ENCODE measurements at places on chromosomes 11 and 22.

- no peak for DNase-seq
Measured at GRCh38 chr22:35401863-35402262, 1.9 kb downstream of the MCM5 start.

DNA sequence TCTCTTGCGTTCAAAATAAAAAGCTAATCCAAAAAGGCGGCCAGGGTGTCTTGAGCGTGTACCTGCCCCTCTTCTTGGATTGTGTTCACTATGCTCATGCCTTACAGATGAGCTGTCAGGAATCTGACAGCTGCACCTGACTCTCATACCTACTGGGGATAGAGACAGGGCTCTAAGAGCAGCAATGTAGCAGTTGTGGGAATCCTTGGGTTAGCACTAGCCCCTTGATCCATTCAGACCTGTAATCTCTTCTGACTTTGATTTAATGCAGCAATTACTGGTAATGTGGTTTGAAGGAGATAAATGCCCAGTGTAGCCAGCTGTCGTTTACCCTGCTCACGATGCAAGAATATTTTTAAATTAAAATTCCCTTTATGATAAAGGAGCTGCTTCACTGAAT, 145.8 kb downstream of the APOL5 start:
- peak; percentile 24 for DNase-seq

DNA sequence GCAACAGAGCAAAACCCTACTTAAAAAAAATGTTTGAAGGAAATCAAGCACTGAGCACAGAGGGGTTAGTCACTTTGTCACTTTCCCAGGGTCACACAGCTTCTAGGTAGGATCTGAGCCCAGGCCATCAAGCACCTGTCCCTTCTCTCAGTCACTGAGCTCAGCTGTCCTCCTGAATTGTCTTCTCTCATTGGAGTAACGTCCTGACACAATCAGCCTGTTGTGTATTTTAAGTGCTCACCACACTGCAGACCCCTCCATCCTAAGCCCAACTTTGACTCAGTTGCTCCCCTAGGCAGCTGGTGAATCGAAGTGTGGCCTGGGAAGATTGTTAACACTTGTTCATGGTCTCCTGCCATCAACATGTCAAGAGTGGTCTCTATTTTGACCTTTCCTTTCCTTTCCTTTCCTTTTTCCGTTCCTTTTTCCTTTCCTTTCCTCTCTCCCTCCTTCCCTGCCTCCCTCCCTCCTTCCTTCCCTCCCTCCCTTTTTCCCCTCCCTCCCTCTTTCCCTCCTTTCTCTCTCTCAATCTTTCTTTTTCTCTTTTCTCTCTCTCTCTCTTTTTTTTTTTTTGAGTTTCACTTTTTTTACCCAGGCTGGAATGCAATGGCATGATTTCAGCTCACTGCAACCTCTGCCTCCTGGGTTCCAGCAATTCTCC, 76.1 kb downstream of the PIWIL3 start:
- DNase-seq = no peak

DNA sequence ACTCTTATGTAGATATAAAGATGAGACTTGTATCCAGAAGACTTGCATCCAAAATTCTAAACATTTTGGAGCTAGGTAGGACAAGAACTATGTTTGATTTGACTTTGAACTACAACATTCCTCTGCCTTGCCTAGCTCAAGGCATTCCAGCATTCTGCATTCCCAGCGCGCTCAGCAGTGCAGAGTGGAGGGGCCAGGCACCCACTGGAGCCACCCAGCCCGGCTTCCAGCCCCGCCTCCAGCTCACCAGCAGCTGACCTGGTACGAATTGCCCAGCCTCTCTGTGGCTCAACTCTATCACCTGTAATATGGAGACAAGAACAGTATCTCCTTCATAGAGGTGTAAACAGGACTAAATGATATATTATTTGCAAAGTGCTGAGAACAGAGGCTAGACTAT, 28.8 kb downstream of the PRDM10 start:
- peak; percentile 52 for DNase-seq

GRCh38 chr11:3186166-3186953, 21.2 kb upstream of the OSBPL5 start:
- no peak for DNase-seq

DNA sequence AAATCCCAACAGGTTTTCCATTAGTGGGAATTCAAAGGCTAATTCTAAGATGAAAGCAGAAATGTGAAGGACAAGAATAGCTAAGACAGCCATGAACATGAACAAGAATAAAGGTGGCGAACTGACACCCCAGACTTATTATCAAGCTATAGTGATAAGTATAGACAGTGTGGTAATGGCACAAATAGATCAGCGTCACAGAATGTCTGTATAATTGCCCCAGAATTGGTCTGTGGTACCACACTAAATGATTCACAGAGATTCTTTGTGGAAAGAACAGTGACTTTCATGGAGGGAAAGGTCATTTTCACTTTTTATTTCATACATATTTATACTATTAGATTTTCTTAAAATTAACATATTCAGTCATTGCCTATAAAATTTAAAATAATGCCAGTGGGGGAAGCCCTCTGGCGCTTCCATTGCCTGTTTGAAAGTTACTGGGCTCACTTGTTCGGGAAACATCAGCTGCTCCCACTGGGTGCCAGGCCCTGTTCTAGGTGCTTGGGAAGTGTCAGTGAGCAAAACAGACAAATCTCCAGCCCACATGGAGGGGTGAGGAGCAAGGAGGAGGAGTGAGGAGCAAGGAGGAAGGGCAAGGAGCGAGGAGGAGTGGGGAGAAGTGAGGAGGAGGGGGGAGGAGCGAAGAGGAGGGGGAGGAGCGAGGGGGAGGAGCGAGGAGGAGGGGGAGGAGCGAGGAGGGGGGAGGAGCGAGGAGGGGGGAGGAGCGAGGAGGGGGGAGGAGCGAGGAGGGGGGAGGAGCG, 11.3 kb upstream of the NLRP6 start:
- no peak for DNase-seq

DNA sequence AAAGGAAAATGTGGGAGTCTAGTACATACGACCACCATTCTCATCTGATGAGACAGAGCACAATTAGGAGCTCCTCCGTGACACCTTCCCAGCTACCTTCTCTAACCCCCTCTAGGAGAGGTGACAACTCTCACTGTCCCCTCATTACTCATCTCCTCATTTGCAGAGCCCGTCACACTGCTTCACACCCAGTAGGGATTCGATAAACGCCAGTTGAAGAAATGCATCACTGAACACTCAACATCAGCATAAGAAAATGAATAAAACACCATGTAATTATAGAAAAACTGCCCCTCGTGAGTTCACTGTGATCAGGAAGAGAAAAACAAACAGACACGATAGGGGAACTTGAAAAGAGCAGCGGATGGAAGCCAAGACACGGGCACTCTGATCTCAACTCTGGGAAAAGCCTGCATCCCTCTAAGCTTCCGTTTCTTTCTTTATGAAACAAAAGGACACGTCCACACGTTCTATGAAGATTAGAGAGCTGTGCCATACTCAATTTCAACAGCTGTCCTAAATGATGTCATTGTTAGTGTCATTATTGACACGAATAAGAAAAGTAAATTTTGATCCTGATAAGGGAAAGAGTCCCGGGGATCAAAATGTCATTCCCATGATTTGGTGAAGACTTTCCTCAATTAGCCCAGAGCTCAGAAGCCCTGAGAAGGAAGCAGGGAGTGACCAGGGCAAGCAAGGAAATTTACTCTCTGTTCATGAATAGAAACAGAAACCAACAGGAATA, 356.9 kb downstream of the LARGE1 start:
- no peak for DNase-seq

DNA sequence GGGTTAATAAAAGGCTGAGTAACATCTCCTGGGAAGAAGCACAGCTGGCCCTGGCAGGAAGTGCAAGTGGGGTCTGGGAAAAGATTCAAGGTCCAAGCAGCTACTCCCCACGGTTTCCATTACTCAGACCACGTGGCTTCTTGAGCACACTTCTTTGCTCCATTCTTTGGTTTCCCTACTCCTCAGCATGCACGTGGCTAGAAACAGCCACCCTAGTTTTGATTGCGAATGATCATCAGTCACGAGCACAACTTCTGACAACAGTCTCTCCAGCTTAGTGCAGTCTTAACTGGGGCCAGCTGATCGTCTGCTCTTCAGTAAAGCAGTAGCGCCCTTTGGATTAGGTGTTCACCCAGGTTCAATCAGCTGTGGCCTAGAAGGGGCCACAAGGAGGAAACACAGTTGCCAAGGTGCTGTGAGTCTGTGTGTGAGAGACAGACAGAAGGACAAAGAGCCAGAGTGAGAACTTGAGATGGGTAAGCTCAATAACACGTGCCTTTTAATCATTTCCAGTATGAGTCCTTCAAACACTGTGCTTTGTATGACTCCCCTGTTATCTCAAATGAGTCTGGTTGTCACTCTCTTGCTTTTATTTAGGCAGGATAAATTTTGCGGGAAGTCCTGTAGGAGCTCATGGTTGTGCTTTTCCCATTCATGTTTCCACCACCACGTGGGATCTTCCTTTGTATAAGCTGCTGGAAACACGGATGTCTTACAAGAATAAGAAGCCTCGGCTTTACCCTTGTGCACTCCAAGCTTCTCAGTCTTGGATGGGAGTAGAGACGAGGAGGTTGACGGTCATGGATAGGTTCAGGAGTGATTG, 901 bp upstream of the PARVA start:
- peak; percentile 50 for DNase-seq

DNA sequence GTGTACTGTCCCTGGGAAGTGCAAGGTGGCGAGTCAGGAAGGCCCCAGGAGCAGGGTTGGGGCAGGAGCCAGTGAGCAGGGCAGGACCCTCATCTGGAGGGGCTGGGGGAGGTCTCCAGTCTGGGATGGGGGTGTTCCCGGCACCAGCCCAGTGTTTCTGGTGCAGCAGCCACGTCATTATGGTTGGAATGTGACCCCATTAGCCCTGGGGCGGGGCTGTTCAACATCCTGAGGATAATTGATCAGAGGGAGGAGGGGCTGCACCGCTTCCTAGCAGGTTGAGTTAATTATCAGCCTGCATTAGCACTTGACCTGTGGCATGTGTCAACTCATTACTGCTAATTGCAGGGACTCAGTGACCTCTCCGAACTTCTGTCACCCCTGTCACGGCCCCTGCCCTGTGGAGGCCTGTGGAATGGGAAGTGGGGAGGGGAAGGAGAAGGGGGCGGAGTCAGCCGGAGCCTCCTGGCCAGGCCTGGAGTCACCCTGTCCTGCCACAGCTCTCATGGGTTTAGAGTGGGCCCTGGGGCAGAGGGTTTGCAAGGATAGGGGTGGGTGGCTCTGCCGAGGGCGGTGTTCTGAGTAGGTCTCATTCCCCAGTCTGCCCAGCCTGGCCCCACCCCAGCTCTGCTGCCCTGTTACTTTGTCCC, 52.8 kb upstream of the CCDC188 start:
- DNase-seq = peak; percentile 82

DNA sequence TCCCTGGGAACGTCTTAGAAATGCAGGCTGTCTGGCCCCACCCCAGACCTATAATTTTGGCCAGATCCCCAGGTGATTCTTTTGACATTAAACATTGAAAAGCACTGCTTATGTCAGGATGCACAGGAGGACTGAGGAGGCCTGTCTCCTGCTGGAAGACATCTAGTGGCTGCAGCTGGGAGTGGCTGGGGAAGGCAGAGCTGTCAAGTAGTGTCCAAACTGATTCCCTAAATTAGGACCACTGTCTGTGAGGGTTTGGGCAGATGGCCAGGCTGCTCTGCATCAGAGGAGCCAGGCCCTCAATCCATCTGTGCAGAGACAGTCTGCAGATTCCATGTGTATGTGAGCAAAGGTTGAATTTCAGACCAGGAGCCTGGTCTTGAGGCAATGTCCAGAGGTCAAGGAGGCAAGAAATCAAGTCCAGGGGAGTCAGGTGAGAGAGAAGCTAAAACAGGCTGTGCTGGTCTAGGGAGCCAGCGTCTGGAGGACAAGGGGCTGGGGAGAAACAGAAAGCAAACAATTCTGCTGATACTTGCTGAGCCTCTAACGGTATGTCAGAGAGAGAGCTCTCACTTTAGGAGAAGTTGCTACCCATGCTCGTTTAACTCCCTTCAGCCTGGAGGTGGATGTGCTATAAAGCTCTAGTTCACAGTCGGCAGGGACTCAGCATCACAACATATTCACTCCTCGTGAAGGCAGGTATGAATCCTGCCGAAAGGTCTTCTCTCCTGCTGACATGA, 15.3 kb upstream of the SYTL2 start:
- peak; percentile 29 for DNase-seq

DNA sequence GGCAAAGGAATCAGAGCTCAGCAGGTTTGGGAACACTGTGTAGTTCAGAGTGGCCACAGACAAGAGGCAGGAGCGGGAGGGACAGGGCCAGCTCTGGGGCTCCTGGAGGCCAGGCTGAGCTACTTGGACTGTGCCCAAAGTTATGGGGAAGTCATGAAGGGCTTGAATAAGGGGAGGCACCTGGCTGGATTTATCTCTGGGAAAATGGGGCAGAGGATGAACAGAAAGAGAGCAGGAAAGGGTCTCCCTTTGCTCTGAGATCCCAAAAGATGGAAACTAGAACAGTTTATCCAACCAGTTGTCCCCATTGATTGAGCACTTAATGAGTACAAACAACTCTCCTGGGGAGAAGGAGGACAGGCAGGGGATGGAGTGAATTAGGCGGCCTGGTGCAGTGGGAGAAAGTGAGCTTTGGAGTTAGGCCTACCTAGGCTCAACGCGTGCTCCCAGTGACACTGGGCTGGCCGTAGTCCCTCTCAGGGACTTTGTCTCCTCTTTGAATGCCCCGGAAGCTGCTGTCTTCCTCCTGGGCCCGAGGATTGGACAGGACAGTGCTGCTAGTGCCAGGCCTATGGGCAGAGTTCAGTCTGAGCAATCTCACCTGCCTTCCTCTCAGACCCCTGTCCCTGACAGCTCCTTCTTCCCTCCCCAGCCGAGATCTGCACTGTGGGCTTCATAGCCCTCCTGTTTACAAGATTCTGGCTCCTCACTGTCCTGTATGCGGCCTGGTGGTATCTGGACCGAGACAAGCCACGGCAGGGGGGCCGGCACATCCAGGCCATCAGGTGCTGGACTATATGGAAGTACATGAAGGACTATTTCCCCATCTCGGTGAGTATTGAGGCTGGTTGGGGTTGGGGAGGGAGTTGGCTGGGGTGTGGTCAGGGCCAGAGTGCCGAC, 2.0 kb downstream of the MOGAT2 start:
- DNase-seq = no peak

DNA sequence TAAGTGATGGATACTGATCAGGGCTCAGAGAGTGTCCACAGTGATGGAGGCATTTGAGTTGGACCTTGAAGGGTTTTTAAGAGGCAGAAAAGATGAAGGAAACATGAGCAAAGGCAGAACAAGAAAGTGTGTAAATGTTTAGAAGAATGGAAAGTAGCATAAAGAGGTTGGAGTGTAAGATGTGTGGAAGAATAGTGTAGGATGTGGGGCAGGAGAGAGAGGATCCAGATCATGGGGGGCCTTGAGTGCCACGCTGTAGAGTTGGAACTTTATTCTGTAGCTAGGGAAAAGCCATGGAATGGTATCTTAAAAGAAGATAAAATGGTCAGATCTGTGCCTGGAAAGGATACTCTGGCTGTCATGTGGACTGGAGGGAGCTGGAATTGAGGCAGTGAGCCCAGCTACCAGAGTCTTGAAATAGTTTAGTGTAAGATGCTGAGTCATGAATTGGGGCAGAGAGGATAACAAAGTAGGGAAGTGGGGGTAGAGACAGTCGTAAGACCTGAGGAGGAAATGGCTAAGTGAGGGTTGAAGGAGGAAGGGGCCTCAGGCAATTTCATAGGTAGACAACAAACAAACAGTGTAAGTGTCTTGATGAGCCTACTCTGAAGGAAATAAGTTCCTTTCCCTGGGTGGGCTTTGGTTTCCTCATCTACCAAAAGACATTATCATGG, 6.7 kb downstream of the KCNE3 start:
- DNase-seq = no peak

GRCh38 chr11:12807621-12808020, 133.4 kb downstream of the TEAD1 start:
- no peak for DNase-seq

GRCh38 chr22:38733724-38734381, 21.9 kb downstream of the SUN2 start:
- DNase-seq = no peak
